Testis (tissue), 5 donors: ENCODE measurements at places on chromosomes 1 and 21. TPM values are rescaled to one million over a fixed set of nuclear protein-coding genes. Genes with fewer than 3 reads are reported as not detected.

DNA sequence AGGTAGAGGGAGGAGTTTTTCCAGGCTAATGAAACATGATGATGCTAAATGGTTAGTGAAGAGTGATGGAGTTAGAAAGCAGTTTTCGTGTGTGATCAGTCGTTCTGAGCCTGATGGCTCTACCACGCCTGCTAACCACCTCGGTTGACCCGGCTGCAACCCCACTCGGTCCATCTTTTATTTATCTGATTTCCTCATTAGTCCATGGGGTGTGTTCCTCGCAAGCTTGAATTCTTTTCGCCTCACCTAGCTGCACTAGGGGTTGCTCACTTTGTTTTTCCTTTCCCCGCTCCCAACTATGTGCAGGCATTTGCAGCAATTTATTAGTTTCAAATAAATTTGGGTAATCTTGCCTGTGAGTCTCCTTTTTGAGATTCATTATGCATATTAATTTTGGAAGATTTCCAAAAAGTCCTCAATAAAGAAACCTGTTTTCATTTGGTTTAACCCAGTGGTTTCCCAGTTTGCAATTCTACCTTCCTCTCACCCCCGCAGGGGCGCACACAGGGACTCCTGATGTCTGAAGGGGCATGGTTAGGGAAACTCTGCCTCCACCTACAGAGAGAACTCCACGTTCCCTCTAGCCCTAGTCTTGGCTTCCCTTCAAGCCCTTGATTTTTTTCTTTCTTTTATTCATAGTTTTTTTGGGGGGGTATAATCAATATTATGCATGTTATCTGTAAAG lies 12.6 kb downstream of the B3GALT5 start:
- no peaks in the 10 kb centered on the region for H3K4me1 ChIP-seq
- no peaks in the 10 kb centered on the region for H3K36me3 ChIP-seq
- no peak overlapping the region for H3K4me3 ChIP-seq
- DNase-seq = no peak

NIBAN1 gene
- total RNA-seq = 4.0 TPM

- H3K27me3 ChIP-seq = no peaks in the 10 kb centered on the region
- no peak overlapping the region for H3K27ac ChIP-seq
- no peak overlapping the region for H3K4me3 ChIP-seq
- H3K4me1 ChIP-seq = no peaks in the 10 kb centered on the region
- no peak for DNase-seq
- no peaks in the 10 kb centered on the region for H3K36me3 ChIP-seq
Observed at GRCh38 chr1:74748960-74749359, 16.0 kb downstream of the TYW3 start.

GRCh38 chr1:50605186-50605875 lies 182.1 kb upstream of the DMRTA2 start:
- no peaks in the 10 kb centered on the region for H3K36me3 ChIP-seq
- H3K27me3 ChIP-seq = no peaks in the 10 kb centered on the region
- H3K27ac ChIP-seq = no peak overlapping the region
- DNase-seq = peak; percentile 37
- H3K4me3 ChIP-seq = no peak overlapping the region

C1orf141 gene
- 9.5 TPM for total RNA-seq
